ENCODE measurements at places on chromosomes 6 and 20.

GRCh38 chr6:166864333-166864732 is 92.0 kb downstream of the RNASET2 start:
- DNase-seq: no peak

GRCh38 chr6:98686008-98686601 is 148.3 kb upstream of the POU3F2 start:
- no peak for DNase-seq

- DNase-seq: no peak
These were observed 16.1 kb upstream of the SERPINB1 start for GRCh38 chr6:2857580-2858337.

DNA sequence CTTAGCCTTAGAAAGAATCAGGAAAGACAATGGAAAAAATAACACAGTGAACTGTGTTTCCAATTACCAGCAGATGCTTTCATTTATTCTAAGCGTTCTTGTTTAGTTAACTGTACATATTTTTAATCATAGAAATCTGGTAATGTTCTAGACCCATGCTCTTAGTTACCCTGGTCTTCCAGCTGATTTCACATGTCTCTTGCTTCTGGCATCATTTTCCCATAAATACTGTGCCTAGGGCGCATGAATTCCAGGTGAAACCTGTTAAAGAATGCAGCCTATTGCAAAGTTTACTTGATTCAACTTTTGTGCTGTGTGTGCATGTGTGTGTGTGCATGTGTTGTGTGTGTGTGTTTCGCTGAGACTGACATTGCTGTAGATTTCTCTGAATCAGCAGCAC is 178.6 kb downstream of the PDE7B start:
- DNase-seq: no peak

DNA sequence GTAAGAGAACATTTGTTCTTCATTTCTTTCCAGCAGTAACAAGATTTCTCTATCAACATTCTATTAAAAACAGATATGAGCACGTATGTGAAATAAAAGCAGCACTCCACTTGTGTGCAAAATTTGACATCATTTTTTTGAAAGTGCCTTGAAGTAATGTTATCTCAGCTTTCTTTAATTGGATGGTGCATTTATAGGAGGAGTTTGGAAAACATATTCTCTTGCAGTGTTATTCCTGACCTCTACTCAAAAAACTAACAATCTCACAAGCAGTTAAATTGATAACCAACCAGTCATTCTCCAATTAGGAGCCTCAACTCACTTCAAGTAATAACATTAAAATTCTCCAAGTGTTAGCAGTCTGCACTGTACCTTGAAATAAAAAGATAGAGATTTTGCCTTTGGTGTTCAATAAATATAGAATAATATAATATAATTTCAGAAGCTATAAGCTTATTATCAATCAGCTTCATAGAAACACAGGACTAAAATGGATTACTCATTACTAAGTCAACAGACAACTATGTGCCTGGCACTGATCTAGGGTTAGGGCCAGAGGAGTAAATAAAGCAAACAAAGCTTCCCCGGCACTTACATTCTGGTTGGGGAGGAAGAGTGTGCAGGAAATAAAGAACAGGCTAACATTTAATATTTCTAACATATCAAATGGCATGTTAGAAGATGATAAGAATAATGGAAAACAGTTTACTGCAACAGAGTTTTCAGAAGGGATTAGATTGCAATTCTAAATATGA is 149.0 kb upstream of the SGK1 start:
- no peak for DNase-seq

DNA sequence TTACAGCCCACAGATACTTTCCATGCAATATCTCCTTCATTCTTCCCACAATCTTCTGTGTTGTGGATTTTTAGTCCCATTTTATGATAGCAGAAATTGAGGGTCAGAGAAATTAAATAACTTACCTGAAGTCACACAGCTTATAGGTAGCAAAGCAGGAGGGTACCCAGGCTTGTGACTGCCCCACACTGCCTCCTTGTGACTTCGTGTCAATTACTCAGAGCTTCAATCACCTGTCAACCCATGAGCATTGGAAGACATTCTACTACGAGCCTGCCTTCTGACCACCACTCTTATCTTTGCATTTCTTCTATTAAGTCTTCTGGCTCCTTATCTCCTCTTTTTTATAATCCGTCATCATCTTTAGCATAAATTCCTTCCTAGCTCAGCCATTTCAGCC is 71.6 kb upstream of the NRSN1 start:
- no peak for DNase-seq

DNA sequence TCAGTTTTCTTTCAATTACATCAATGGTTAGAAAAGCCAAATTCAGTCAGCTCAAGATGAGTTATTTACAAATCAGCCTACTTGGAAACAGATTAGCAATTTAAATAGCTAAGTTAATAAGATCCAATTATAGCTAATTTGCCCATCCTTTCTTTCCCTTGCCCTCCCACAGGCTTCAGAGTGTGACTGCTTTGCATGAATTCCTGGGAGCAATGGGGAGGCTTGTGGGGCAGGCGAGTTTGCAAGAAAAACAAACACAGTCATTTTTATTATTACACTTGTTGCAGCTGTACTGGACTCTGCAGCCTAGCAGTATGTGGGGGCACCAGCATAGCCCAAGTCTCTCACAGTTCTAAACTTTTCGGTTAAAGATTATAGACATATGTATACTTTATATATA is 219.0 kb downstream of the NKAIN2 start:
- DNase-seq: no peak

DNA sequence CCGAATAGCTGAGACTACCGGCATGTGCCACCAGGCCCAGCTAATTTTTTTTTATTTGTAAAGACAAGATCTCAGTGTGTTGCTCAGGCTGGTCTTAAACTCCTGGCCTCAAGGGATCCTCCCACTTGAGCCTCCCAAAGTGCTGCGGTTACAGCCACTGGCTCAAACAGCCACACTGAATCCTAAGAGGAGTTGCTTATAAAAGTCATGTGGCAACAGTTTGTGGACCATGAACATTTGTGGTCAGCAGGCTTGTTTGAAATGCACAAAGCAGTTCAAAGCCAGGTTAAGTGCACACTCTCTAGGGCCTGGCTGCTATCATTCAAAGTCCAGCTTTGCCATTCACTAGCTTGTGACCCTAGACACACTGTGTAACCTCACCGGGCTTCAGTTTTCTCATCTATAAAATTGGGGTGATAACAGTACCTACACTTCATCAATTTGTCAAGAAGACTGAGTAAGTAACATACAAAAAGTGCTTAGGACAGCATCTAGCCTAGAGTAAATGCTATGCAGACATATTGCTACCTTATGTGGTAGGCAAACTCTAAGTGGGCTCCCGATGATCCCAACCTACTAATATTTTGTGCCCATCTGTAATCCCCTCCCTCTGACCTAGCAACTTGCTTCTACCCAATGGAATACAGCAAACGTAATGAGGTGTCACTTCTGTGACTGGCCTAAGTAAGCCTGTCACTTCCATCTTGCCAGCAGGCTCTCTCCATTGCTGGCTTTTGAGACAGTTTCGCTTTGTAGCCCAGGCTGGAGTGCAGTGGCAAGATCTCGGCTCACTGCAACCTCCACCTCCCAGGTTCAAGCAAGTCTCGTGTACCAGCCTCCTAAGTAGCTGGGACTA is 122.9 kb downstream of the ZMYND8 start:
- DNase-seq: no peak

DNA sequence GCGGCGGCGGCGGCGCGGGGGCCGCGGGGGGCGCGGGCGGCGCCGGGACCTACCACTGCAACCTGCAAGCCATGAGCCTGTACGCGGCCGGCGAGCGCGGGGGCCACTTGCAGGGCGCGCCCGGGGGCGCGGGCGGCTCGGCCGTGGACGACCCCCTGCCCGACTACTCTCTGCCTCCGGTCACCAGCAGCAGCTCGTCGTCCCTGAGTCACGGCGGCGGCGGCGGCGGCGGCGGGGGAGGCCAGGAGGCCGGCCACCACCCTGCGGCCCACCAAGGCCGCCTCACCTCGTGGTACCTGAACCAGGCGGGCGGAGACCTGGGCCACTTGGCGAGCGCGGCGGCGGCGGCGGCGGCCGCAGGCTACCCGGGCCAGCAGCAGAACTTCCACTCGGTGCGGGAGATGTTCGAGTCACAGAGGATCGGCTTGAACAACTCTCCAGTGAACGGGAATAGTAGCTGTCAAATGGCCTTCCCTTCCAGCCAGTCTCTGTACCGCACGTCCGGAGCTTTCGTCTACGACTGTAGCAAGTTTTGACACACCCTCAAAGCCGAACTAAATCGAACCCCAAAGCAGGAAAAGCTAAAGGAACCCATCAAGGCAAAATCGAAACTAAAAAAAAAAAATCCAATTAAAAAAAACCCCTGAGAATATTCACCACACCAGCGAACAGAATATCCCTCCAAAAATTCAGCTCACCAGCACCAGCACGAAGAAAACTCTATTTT is 2.0 kb downstream of the FOXC1 start:
- no peak for DNase-seq

GRCh38 chr6:14612016-14612980 is 494.7 kb downstream of the CD83 start:
- no peak for DNase-seq

- DNase-seq: no peak
These were observed 4.9 kb downstream of the SDCBP2 start for GRCh38 chr20:1323830-1324597.

DNA sequence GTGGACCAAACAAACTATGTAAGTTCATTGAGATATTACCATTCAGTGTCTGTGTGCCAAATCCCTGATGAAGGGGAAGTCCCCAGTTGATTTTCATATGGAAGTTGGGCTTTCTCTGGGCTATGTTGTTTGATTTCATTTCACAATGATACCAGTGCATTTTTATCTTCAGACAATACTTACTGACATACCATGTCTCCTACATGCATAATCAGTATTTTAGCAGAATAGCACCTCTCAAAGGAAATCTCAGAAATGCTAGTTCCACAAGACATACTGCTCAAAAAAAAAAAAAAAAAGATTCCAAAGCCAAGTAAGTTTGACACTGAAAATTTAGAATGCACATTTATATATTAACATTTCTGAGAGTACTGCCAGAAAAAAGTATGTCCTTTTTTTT is 168.8 kb upstream of the RNF217 start:
- DNase-seq: no peak

DNA sequence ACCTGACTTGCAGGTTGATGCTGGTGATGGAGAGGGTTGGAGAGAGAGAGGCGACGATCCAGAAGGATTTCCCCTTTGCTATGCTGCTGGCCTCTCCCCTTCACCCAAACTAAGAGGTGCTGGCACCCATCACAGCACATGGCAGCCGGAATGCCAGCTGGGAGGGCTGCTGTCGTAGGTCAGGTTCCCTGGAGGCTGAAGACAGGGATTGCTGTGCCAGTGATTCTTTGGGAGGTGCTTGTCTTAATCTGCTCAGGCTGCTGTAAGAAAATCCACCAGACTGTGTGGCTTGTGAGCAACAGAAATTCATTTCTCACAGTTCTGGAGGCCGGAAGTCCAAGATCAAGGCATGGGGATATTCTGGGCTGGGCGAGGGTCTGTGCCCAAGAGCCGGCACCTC is 4.4 kb upstream of the ARFGAP1 start:
- DNase-seq: peak; percentile 26

- no peak for DNase-seq
These were observed 8.4 kb downstream of the DUSP22 start for GRCh38 chr6:300494-301198.

DNA sequence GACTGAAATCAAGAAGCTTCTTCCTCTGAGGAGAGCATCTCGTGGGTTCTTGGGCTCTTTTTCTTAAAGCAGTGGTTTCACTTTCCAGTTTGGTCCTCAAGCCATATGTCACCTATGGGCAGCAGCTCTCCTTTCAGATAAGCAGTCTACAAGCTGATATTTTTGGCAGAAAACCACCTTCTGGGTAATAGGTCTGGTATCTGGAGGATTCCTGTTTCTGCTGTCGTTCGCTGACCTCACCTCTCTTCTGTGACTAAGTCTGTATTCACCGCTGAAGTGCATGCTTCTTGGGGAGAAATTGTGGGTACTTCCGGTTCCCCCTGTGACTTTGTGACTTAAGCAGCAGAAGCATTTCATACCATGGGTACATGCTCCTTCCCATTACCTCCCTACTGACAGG is 193.6 kb downstream of the EDN1 start:
- DNase-seq: no peak

DNA sequence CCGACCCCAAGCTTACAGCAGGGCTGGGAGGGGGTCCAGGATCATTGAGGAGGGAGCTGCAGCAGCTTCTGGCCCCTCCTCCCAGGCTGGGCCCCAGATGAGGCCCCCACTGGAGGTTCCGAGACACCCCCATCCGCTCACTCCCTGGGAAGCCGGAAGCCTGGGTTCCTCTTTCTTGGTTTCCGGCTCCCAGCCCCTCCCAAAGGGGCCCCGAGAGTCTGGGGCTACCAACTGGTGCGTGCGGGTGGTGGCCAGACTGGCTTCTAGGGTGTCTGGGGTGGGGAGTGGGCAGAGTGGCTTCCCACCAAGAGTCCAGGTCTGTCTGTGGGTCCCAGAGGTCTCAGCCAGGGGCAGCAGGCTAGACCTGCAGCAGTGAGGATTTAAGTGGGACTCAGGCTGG is 2.2 kb downstream of the RGS19 start:
- DNase-seq: no peak

DNA sequence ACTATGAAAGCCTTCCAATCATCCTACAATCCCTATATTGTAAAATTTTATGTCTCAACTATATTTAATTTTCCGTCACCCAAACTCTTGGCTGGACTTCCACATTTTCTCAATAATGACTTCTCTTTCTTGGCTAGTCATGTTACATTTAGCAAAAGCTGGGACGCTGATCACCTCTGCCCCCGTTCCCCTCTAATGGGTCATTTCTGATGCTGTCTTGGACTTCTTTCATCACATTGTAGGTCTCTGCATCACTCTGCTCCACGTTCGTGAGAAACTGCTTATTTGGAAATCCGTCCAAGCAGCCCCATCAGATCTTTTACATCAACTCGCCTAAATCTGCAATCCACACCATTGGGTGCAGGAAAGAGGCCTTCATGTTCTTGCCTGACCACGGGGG is 203.8 kb downstream of the MYLK4 start:
- DNase-seq: no peak

GRCh38 chr20:25032478-25033264 is 25.3 kb downstream of the ACSS1 start:
- DNase-seq: no peak

- no peak for DNase-seq
These were observed 209.2 kb downstream of the CD83 start for GRCh38 chr6:14326774-14327173.

GRCh38 chr20:23142162-23143050 is 56.3 kb upstream of the CD93 start:
- DNase-seq: no peak

GRCh38 chr6:143405373-143406154 is 44.9 kb downstream of the ADAT2 start:
- DNase-seq: no peak

GRCh38 chr20:40291493-40292135 is 397.4 kb downstream of the MAFB start:
- DNase-seq: no peak

GRCh38 chr6:10098756-10099528 is 315.9 kb downstream of the TFAP2A start:
- no peak for DNase-seq
